ENCODE measurements at places on chromosomes 5 and 9.

DNA sequence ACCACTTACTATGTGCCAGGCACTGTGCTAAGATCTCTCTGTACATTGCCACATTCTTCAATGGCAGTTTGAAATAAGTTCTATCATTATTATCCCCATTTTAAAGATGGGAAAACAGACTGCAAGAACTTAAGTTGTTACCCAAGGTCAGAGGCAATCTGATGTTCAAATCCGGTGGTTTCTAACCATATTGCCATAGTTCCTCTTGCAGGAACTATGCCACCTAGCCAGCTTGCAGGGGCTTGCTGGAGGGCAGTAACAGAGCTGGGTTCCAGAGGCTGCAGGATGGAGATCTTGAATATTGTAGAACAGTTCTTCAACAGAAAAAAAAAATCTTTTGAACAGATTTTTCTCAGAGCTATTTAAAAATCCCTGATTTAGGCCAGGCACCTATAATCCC lies 71.8 kb upstream of the TNFAIP8 start:
- DNase-seq: no peak

GRCh38 chr5:61346511-61346910 lies 14.5 kb downstream of the ZSWIM6 start:
- no peak for DNase-seq

DNA sequence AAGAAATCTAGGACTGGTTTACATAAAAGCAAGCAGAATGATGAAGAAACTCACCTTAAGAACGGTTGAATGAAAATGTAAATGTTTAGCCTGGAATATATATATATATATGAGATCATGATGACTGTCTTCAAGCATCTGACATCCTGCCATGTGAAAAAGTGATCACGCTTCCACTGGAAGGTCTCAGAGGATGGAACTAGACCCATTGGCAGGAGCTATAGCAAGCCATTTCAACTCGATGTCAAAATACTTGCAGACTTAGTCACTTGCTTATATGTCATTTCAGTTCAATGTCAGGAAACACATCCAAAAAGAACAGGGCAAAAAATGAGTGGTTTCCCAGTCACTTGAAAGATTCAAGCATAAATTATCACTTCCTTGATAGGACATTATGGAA lies 22.2 kb upstream of the TMEM161B start:
- DNase-seq: no peak

- no peak for DNase-seq
Measured at GRCh38 chr9:108083796-108084352, 594.3 kb upstream of the KLF4 start.

- DNase-seq: no peak
Measured at GRCh38 chr5:172035049-172035448, 28.6 kb upstream of the FBXW11 start.

GRCh38 chr5:64201996-64202395 lies 36.4 kb downstream of the RNF180 start:
- no peak for DNase-seq

GRCh38 chr9:134971196-134971595 lies 53.5 kb upstream of the FCN1 start:
- DNase-seq: no peak

GRCh38 chr5:83026516-83026915 lies 50.7 kb downstream of the TMEM167A start:
- no peak for DNase-seq

- no peak for DNase-seq
Measured at GRCh38 chr9:2939368-2939767, 95.5 kb upstream of the PUM3 start.

DNA sequence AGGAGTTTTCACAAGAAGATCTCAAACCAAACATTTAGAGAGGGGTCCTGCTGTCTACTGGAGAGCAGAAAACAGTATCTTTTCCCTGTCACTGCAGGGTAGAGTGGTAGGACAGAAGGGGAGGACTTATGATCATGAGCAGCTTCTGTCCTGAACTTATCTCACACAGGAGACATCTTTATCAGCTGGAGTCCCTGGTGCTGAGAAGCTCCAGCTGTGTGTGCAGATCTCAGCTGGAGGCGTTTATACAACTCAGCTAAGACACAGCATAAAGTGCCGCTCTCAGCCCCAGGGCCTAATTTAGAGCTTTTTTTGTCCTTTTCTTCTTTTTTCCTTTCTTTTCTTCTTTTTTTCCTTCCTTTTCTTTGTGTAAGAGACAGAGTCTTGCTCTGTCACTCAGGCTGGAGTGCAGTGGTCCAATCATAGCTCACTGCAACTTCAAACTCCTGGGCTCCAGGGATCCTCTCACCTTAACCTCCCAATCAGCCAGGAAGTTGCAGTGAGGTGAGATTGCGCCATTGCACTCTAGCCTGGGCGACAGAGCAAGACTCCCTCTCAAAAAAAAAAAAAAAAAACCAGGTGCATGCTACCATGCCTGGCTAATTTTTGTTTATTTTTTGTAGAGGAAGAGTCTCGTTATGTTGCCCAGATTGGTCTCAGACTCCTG lies 31.9 kb downstream of the CCDC125 start:
- DNase-seq: no peak

- no peak for DNase-seq
Measured at GRCh38 chr5:76705574-76705973, 10.4 kb upstream of the F2R start.

DNA sequence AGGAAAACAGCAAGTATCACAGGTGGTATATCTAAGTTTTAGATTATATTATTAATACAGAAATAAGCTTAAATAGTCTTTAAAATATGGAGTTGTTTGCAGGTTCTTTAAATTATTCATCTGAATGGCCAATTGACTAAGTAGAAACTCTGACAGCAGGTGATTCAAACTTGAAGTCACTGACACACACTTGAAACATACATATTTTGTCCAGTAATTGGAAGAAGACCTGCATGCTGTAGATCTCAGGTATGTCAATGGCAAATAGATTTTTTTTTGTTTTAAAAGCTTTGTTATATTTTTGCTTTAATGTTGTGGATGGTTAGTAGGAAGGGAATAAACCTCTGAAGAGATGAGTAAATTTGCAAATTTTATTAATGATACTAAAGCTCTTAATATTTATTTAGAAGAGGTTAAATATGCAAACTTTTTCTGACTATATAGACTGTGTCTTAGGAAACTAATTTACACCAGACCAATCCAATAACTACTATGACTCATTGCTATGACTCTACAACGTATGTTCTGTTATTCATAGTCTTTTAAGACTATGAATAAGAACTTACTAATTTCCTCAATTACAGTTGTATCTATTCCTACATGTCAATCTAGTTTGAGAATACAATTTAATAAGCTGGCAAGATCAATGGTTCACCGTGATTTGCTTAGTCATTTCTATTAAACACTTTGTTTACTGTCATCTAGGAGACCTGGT lies 53.9 kb upstream of the RORB start:
- DNase-seq: no peak

GRCh38 chr5:61625681-61626621 lies 293.9 kb downstream of the ZSWIM6 start:
- DNase-seq: no peak

DNA sequence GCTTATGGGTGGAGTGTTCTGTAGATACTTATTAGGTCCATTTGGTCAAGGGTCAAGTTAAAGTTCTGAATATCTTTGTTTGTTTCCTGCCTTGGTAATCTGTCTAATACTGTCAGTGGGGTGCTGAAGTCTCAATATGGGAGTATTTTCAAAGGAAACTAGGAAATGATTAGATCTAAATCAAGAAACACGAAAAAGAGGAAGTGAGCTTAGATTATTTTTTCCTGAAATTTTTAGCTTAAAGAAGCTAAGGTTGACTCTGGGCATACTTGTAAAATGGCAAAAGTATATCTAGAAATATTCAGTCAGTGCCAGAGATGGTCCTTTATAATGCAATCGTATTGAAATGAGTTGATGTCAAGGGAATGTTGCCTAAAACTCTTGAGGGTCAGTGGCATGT lies 313.5 kb downstream of the ICE1 start:
- DNase-seq: no peak

DNA sequence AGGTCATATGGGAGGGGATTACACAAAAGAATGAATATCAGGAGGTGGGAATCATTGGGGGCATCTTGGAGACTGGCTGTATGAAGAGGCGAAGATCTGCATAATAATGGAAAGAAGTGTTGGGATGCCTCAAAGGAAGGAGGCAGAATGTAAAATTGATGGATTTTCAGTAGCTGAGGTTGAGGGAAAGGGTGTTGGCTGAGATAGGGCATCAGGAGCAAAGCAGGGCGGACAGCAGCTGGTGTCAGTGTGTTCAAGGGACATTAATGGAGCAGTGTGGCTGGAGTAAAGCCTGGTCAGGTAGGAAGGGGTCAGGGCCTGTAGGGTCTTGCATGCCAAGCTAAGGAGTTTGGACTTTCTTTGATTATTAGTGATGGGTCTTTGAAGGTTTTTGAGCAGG lies 65.2 kb upstream of the TNFAIP8 start:
- DNase-seq: no peak

- no peak for DNase-seq
Measured at GRCh38 chr5:148374690-148375360, 8.9 kb upstream of the FBXO38 start.

DNA sequence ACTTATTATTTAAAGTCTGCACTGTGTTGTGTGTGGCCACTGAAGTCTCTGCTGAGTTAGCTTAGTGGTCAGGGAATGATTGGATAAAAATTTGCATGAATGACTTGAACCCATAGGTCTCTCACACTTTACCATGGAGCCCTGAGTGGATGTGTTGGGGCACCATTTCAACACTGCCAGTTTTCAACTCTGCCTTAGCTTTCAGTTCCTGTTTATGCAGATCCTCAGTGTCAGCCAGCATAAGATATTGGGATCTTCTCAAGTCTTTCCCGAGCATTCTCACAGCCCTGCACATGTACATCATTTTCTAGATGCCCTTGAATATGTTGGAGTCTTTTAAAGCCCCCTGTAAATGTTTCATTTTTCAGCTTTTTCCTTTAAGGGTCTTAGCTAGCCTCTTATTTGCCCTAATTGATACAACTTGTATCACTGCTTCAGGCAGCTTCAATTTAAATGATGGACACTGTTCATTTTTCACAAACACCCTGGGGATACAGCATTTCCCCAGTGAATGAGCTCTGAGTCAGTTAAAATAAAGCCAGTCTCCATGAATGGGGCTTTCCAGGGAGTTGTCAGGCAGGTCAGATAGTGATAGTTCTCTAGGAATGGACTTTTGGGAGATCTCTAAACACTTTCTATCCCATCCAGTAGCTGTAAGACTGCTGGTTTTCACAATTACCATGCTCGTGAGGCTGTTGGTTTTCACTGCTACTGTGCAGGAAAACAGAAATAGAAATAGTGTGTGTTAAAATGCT lies 211.9 kb upstream of the PAPPA start:
- DNase-seq: no peak

DNA sequence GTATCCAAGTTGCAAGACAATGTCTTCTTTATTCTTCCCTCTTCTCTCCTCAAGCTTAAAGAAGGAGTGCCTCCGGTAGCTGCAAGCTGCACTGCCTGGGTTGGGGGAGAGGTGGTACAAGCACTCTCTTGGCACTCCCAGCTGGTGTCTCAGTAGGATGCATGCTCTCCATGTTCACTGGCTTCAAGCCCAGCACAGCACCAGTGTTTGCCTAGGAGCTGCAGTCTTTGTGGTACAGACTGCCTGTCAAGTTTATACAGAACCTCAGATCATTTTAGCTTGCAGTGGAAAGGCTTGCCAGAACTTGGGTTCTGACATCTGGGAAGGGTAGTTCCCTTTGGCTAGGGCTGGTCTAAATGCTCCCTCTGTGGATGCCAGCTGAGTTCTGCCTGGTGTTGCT lies 505.6 kb downstream of the MAN2A1 start:
- no peak for DNase-seq

GRCh38 chr5:91171322-91171721 lies 211.8 kb downstream of the ARRDC3 start:
- no peak for DNase-seq

GRCh38 chr9:76316069-76316468 lies 78.2 kb downstream of the RFK start:
- no peak for DNase-seq

DNA sequence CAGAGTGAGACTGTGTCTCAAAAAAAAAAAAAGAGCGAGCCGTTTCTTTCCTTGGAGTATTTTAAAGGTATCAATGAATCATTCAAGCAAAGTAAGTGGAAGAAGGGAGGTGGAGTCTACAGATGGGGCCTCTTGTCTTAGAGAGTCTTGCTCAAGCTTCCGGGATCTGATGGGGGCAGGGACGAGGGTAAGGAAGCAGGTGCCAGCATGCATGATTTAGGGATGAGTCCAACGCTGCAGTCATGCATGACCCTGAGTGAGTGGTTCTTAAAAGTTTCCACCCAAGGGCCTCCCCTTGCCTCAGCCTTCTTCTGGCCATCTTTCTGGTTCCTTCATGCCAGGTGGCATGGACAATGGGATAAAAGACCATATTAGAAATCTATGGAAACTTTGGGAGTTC lies 79.6 kb downstream of the MYO10 start:
- DNase-seq: no peak

DNA sequence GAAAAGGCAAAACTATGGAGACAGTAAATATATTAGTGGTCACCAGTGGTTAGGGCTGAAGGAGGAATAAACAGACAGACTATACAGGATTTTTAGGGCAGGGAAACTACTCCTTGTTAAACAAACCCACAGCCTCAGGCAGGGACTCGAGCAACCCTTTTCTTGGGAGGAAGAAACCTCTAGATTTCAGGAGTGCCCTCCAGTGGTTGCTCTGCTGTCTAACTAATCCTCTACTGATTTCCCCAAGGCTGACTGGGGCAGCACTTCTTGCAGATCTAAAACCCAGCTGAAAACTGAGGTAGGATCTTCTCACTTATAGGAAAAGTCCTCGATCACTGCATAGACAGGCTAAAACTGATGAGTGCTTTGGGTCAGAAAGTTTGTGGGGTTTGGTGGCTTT lies 176.8 kb downstream of the ISOC1 start:
- no peak for DNase-seq

GRCh38 chr5:119078861-119079260 lies 8.0 kb downstream of the DMXL1 start:
- no peak for DNase-seq

DNA sequence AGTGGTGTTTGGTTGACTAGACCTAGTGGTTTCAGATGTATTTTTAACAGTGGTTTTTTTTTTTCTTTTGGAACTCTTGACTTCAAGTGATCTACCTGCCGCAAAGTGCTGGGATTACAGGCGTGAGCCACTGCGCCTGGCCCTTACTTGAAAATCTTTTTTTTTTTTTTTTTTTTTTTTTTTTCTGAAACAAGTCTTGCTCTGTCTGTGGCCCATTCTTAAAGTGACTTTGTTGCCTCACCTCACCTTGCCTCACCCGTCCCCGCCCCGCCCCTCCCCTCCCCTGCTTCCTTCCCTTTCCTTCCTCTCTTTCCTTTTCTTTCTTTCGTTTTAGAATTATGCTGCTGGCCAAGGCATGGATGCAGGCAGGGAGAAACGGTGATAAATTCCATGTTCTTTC lies 26.0 kb downstream of the GPBP1 start:
- no peak for DNase-seq
